ENCODE measurements at places on chromosomes 1 and 21.

DNA sequence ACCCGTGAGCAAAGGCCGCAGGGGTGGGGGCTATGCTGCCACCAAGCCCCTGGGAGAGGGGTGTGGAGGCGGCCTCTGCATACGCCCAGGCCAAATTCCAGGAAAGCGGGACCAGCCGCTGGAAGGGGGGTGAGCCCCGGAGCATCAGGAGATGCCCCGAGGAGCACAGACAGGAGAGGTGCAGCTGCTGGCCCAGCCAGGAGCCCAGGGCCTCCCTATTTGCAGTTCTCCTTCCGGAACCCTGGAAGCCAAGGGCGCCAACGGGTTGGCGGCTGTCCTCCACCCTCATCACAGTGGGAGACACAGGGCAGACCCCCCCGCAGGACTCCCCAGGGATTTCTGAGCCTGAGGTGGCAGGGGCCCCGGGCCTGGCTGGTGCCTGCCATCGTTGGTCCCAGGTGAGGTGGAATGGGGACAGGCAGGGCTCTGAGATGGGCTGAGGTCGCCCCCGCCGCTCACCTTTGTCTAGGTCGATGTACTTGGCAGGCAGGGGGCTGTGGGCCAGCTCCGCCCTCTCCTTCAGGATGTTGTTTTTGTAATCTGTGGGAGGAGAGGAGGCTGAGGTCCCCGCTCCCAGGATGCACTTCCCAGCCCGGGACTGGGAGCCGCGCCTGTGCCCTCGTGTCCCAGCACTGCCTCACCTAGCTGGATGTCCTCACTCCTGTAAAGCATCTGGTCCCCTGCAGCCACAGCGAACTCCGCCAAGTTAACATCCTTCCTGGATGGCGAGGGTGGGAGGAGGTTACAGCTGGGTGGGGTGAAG is 4.4 kb upstream of the DVL1 start:
- no peak for DNase-seq

DNA sequence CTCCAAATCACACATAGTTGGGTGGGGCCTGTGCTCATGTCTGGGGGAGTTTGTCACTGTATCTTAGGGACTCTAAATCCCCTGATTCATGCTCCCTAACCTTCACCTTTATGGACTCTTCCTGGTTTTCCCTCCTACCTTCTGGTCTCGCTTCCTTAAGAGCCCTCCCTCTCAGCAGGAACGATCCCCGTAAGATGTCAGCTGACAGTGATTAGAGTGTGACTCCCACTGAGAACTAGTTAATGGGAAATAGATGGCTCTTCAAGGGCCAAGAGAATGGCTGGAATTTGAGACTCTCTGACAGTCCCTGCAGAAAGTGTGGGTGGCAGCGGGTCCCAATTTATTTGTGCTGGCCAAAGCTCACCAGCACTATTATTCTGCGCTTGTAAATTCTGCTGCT is 22.0 kb downstream of the LYPD8 start:
- no peak for DNase-seq

DNA sequence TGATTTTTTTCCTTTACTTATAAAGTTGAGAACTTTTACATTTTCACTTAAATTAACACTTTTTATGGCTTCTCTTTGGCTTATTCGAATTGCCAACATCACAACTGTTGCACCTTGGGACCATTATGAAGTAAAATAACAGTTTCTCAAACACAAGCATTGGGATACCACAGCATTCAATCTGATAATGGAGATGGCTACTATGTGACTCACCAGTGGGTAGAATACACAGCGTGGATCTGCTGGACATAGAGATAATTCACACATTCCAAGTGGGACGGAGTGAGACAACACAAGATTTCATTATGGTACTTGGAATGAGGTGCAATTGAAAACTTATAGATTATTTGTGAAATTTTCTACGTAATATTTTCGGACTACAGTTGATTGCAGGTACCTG is 68.0 kb downstream of the ADAMTS1 start:
- no peak for DNase-seq

DNA sequence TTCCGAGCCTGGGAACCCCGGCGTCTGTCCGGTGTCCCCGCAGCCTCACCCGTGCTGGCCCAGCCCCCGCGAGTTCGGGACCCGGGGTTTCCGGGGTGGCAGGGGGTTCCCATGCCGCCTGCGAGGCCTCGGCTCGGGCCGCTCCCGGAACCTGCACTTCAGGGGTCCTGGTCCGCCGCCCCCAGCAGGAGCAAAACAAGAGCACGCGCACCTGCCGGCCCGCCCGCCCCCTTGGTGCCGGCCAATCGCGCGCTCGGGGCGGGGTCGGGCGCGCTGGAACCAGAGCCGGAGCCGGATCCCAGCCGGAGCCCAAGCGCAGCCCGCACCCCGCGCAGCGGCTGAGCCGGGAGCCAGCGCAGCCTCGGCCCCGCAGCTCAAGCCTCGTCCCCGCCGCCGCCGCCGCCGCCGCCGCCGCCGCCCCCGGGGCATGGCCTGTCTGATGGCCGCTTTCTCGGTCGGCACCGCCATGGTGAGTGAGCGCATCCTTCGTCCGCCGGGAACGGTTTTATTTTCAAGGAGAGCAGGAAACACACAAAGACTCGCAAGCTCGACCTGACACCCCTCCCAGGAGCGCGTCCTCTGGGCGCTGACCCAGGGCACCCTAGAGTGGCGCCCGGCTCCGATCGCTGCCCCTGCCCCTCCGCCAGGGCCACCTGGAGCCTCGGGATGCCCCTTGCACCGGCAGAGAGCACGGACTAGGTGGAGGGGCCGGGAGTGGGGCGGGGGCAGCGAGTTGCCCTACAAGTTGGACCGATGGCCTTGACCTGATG is at the start of gene ABCG1:
ABCG1 (plus strand) TSS at position 305 of the 770 bp plus-strand sequence; CDS start at position 428, 123 bp downstream.
- no peak for DNase-seq

DNA sequence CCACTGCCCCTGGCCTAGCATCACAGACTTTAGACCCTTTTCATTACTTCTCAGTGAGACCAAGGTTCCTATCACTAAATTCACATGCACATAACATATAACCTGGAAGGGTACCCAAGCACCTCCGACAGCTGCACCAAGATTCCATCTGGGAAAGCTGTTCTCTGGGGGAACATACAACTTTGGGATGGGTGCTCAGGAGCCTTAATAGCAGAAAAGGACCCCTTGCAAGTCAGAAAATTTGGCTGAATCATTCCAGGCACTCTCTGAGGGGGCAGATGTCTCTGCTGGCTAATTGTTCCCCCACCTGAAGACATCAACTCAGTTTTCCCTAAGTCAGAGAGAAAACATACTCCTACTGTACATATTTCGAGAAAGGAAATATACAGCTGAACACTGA is 41.3 kb upstream of the PSEN2 start:
- no peak for DNase-seq

DNA sequence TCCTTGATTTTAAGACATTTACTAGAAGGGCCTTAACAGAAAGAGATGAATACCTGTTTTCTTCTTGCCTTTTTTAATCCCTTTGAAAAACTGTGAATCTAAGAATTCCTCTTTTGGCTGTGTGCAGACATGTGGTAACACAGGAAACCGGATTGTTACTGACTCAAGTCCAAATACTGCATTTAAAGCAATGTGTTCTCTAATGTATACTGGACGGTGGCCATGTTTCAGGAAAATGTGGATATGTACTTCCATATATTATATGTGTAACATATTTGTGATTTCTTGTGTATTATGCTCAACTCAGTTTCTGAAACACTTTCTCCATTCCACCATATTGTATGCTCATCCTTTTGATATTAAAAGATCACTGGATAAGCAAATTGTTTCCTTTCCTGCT is 185.1 kb downstream of the LRRC7 start:
- no peak for DNase-seq

GRCh38 chr1:214850432-214851050 is 232.0 kb upstream of the KCNK2 start:
- no peak for DNase-seq

DNA sequence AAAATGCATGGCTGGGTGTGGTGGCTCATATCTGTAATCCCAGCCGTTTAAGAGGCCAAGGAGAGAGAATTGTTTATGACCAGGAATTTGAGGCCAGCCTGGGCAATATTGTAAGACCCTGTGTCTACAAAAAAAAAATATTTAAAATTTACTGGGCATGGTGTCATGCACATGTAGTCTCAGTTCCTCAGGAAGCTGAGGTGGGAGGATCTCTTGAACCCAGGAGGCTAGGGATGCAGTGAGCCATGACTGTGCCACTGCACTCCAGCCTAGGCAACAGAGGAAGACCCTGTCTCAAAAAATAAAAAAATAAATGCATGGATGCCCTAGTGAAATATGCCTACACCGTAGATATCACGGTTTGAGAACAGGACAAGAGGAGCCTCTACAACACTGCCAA is 1331.2 kb upstream of the B3GALT2 start:
- DNase-seq = no peak

GRCh38 chr21:36203603-36203889 is 46.9 kb downstream of the DOP1B start:
- DNase-seq = no peak

- DNase-seq = no peak
These were observed 36.1 kb upstream of the PADI2 start for GRCh38 chr1:17155257-17155920.

DNA sequence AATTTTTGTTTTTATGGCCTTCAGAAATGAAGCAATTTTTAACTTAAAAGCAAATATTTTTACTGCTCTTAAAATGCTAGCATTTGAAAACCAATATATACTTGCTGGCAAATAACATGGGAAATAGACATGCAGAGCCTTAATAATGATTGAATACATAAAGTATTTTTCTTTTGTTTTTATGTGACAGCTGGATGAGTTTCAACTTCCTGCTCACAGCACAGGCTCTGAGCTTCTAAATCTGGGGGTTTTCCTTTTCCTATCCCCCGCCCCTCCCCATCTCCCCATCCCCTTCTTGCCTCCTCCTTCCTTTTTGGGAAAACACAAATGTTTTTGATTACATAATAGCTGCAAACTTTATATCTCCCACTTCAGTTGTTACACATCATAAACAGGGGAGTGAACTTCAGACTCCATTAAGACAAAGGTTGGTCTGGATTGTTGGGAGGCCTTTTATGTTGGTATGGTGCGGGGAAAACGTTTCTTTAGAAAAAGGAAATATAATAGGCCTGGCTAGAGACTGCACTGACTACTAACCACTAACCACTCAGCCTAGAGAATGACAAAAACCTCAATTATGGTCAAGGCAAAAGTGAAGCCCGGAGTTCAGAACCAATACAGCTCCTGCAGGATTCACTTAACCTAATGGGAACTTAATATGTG is 116.1 kb upstream of the GORAB start:
- no peak for DNase-seq

DNA sequence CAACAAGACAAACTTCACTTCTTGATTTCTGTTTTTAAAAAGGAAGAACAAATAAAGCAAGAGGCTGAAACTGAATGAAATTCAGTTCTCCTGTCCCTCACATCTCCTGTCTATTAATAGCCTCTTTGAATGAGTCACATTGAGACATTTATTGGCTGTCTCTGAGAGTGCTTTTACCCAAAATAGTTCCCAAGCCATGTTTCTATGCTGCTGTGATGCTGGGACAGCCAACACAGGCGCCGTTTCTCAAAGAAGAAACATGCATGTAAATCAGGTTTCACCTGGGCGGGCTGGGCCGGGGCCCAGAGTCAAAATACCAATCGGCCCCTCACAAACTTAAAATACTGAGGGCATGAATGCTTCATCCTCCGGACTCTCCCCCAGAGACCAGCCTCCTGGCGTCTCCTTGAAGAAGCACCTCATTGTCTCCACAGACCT is 105.2 kb downstream of the EDEM3 start:
- DNase-seq = no peak

DNA sequence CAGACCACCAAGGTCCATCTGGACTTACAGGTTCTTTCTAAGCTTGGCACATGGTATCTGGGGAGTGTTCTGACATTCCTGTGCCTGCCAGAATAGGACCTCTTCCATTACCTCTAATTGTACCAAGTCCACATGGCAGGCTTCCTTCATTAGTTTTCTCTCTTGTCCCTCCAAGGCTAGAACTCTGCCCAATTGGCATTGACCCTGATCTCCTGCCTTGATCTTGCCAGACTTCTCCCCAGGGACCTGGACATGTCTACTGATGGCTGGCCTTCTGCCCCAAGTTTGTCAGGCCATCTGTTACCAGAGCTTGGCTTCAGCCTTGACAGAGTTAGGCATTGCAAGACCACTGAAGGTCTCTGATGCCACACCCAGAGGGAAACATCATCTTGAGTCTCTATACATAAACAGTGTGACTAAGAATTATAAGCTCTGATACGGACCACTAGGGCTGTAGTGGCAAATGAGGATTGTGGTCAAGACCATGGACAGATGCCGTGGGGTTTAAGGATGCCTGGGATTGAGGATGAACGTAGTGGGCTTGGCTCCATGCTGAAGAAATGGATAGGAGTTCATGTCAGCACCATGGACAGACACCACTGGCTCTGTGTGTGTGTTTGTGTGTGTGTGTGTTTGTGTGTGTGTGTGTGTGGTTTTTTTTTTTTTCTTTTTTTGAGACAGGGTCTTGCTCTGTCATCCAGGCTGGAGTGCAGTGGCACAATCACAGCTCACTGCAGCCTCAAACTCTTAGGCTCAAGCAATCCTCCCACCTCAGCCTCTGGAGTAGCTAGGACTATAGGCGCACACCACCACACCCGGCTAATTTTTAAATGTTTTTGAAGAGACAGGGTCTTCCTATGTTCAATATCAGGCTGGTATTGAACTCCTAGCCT is 19.5 kb upstream of the PSMB2 start:
- no peak for DNase-seq

DNA sequence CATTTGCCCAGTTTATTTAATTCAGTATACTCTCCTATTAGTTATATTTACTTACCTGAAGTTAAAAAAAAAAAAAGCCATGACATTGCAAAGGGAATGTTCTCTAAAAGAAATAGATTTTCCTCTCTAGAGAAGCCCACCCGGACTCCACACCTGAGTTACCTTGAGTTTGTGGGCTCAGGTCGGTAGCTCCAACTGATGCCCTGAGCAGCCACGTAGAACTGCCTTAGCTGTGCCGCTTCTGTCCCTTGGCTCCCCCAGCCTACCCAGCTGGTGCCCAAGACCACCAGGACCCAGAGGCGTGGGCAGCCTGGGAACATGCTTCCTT is 250 bp downstream of the F5 start:
- no peak for DNase-seq

DNA sequence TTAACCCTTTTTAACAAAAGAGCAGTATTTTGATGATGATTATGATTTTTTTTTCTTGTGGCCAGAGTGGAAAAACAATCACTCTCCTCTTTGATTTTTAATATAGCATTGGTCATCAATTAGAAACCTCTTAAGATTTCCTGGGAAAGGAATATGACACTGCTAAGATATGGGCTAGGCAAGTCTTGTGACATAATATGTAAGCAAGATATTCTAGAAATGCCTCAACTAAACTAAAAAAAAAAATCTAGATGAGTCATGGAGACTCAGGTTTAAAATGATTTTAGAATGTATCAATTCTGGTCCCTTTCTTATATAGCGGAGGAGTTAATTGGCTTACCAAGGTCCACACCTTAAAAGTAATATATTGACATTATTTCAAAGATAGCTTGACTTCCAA is 60.3 kb upstream of the JUN start:
- no peak for DNase-seq

- DNase-seq = no peak
These were observed 44.7 kb downstream of the PRDM16 start for GRCh38 chr1:3113741-3114056.

DNA sequence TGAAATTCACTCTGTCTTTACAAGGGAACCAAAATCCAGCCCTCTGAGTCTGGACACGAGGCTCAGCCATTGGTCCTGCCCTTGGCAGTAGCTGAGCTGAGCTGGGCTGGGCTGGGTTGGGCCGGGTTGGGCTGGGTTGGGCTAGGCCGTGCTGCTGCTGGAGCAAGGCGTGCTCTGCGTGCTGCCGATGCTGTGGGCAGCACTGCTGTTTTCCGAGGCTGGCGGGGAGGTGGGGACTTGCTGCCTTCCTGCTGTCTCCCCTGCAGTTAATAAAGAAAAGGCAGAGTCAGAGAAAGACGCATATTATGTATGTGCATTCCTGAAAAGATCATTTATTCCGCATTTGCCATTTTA is 182.9 kb downstream of the CDC7 start:
- DNase-seq = no peak

All from stimulated activated CD8-positive, alpha-beta memory T cell treated with anti-CD3 and anti-CD28 coated beads, Interleukin-15, amount 100 ng/mL, for 1 hour (primary cell).